ENCODE measurements at places on chromosomes 6 and 20. TPM values are rescaled to one million over a fixed set of nuclear protein-coding genes. Genes with fewer than 3 reads are reported as not detected.

DNA sequence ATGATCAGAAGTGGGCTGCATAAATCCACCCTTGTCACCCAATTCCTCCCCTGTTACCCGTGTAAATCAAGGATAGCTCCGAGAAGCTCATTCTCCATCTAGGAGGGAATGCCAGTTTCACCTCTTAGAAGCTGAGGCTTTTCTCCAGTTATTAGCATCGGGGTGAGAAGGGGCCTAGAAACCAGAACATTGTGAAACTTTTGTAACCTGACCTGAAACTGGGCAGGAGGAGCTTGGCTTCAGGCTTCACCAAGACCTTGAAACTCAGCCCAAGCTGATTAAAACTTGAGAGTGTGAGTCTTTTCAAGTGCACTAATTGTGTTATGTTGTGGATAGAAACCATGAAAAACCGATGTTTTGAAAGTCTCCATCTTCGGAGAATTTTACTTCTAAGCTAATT is 103.1 kb downstream of the BMP2 start:
- DNase-seq: no peak

- no peak for DNase-seq
These were observed 535.2 kb upstream of the ID4 start for GRCh38 chr6:19301980-19302379.

GRCh38 chr20:39233755-39234154 is 271.6 kb downstream of the DHX35 start:
- no peak for DNase-seq

GRCh38 chr6:43143235-43144128 is 27.6 kb upstream of the SRF start:
- peak; percentile 62 for DNase-seq

GRCh38 chr20:36468149-36469000 is 72.9 kb upstream of the MYL9 start:
- DNase-seq: no peak

- no peak for DNase-seq
These were observed 214.3 kb upstream of the MARCKS start for GRCh38 chr6:113642714-113643406.

- DNase-seq: no peak
These were observed 139.3 kb downstream of the MRPL14 start for GRCh38 chr6:43987838-43988439.

- no peak for DNase-seq
These were observed 6.1 kb downstream of the PTGIS start for GRCh38 chr20:49561806-49562205.

GRCh38 chr6:90534337-90535025 is 52.4 kb downstream of the MAP3K7 start:
- no peak for DNase-seq

DNA sequence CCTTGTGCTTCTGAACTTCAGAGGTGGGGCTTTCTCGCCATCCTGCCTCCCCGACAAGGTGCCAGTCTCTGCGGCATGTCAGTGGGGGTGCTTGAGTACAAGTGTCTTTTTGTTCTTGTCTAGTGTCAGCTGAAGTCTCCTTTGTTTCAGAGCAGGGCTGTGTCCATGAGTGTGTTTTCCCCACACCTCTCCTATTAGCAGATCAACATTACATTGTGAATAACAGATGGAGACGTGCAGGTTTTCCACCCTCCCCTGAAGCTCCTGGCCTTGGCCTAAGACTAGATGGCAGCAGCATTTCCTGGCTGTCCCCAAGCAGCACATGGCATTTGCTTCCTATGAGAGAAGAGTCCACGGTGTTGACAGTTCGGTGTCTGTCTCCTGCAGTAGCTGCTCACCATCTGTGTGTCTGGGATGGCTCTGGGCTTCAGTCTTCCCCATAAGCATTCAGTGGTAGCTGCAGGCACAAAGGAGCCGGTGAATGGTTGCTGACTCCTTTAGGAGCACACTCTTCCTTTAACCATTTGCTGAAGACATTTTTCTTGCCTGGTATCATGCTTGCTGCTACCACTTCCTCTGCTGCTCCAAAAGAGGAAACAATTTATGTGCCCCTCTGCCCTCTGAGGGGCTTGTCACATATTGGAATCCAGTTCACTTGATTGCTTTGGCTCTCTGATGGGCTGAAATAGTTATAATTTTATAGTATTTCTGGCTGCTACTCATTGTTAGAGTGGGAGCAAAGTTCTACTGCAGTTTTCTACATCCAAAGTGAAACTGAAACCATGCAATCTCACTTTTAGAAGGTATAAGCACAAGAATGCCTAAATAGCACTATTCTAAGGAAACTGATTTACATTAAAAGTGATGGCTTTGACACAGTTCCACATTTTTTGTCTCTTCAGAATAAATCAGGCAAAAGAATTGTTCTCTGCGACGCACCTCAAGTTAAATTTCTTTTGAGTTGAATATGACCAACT is 913.0 kb downstream of the C6orf118 start:
- no peak for DNase-seq

DNA sequence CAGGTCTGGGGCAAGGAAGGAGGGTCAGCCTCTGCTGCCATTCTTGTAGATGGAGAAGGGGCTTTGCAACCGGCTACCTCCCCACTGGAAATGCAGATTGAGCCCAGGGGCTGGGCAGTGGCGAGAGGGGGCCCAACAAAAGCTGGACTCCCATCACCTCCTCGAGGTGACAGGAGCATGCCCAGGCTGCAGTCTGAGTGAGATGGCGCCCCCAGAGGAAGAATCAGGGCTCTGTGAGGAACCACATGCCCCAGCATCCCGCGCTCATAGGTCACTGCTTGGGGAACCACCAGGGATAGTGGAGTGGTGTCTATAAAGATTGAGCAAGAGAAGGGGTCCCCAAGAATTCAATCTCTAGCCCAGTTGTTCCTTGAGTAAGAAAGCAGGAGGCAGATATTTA is 31.6 kb upstream of the NEDD9 start:
- DNase-seq: no peak

- no peak for DNase-seq
These were observed 24.4 kb downstream of the RRAGD start for GRCh38 chr6:89387516-89388201.

DNA sequence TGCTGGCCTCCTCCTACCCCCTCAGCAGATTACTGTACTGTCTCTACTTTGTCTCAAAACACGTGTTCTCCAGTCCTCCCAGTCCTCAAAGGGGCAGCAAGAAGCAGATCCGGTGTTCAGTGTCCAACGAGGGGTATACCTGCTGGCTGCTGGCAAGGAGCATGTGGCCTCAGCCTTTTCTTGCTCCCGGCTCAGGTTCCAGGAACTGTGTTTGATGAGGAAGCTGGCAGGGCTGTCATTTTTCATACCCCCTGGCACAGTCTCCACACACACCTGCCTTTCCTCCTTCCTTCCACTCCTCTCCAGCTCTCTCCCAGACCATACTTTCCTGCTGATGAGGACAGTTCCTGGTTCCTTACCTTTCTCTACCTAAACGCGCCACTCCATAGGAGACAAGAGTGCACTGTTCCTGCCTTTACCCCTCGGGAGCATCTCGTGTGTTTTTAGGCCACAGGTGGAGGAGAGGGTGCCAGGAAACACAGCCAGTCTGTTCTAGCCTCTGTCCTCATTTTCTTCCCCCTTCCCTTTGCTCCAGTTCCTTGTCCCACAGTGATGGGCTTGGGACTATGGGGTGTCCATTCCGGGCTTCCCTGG is 77.2 kb downstream of the SSR1 start:
- DNase-seq: no peak

- DNase-seq: no peak
These were observed 52.5 kb downstream of the DCBLD1 start for GRCh38 chr6:117534974-117535373.

- DNase-seq: no peak
These were observed 31.3 kb downstream of the AKIRIN2 start for GRCh38 chr6:87670707-87671106.

DNA sequence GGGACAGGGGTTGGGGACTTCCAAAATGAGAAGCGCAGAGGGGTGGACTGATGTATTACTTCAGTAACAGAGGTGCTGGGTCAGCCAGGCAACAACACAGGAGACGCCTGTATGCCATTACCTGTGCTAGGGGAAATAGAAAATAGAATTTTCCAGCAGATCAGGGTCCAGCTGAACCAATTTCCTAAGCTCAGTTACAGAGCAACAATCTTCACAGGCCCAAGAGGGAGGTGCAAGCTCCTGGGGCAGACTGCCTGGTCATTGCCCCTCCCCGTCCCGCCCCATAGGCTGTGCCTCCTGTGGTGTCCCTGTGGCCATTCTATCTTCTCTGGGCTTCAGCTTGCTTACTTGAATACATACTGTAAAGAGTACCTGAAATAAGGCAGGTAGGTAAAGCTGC is 3.7 kb downstream of the KCNK5 start:
- no peak for DNase-seq

DNA sequence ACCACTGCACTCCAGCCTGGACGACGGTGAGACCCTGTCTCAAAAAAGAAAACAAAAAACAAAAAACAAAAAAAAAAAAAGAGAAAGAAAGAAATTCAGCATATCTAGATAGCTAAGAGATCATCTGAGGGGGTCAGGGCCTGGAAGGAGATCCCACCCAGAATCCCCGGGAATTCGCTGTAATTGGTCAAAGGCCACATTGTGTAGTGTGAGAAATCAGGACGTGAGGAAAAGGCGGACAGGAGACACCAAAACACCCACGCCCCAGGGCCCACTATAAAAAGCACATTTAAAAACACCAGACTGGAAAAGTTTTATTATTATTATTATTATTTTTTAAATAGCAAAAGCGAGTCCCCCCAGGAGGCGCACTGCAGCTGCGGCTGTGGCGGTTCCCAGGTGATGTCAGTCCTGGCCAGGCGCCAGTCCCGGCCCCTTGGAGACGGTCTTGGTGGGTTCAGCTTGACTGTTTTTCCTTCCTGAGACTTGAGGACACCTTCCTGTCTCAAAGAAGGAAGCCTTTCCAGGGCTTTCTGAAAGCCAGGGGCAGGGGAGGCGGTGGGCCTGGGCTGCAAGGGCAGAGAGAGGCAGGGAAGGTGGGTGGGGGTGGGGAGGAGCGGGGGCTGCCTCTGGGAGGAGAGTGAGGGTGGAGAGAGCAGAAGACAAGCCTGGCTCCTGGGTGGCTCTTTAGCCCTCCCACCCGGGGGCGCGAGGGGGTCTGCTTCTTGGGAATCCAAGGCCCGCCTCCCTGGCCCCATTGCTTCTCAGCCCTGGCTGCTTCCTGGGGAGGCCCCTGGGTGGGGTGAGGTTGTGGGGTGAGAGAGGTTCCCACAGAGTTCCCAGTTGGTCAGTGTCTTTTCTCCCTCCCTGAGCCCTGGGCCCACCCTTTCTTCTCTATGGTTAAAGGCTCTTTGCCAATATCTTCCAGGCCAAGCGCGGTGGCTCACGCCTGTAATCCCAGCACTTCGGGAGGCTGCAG is 14.5 kb downstream of the TCF15 start:
- DNase-seq: no peak

DNA sequence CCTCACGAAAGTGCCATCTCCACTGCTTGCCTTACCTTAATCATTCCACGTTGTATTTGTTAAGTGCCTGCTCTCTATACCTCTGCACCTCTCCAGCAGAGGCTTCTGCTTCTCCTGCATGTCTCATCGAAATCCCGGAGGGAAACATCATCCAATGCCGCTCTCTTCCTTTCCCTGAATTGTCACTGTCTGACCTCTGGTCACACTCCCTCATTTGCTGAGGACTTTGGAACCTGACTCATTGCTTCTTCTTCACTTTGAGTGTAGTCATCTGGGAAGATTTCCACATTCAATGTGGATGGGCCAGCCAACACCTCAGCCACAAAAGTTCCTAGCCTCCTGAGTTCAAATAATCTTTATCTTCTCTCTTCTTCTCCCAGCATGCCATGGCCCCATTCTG is 78.9 kb upstream of the BEND6 start:
- DNase-seq: no peak

The SUMO4 gene
- total RNA-seq: 0.87 TPM

The UBE2V1 gene
- total RNA-seq: 105 TPM

The ADGB gene
- total RNA-seq: not detected

The ANGPT4 gene
- total RNA-seq: not detected

The PNLDC1 gene
- not detected for total RNA-seq

The NT5E gene
- total RNA-seq: 62.1 TPM

The BHLHE23 gene
- not detected for total RNA-seq

The PI16 gene
- not detected for total RNA-seq

The RTN4IP1 gene
- total RNA-seq: 14.8 TPM

The HLA-DQB2 gene
- total RNA-seq: not detected

The ZMYND8 gene
- total RNA-seq: 19.3 TPM

The LY6G6F gene
- not detected for total RNA-seq

The BMP7 gene
- 0.17 TPM for total RNA-seq

The EYA4 gene
- 26.0 TPM for total RNA-seq

The SLC17A3 gene
- total RNA-seq: not detected

The PHACTR3 gene
- total RNA-seq: not detected

The HCRTR2 gene
- not detected for total RNA-seq

The CST7 gene
- not detected for total RNA-seq

All from NCI-H460 (cell line).